ENCODE measurements at places on chromosomes 13 and 19. TPM values are rescaled to one million over a fixed set of nuclear protein-coding genes. Genes with fewer than 3 reads are reported as not detected.

The APOC1 gene
- total RNA-seq = 145 TPM

The ADGRL1 gene
- 24.9 TPM for total RNA-seq

The PINLYP gene
- 6.0 TPM for total RNA-seq

The IQCN gene
- 10.2 TPM for total RNA-seq

The RPL18 gene
- 1,815 TPM for total RNA-seq

The ZNF761 gene
- total RNA-seq = 18.0 TPM

All from type B pancreatic cell (in vitro differentiated cells).